ENCODE measurements at places on chromosomes 4 and X.

- no peak for DNase-seq
Observed at GRCh38 chr4:115537387-115537786, 424.0 kb upstream of the NDST4 start.

- no peak for DNase-seq
Observed at GRCh38 chr4:27692158-27692557, 831.5 kb downstream of the STIM2 start.

GRCh38 chrX:130393451-130394074 is 8.1 kb upstream of the GPR119 start:
- DNase-seq: no peak

DNA sequence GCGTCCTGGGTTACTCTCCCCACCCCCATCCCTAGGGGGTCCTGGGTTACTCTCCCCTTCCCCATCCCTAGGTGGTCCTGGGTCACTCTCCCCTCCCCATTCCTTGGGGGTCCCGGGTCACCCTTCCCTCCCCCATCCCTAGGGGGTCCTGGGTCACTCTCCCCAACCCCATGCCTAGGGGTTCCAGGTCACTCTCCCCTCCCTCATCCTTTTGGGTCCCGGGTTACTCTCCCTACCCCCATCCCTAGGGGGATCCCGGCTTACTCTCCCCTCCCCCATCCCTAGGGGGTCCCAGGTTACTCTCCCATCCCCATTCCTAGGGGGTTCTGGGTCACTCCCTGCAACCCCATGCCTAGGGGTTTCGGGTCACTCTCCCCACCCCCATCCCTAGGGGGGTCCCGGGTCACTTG is 1.5 kb downstream of the ASMTL start:
- DNase-seq: no peak

- no peak for DNase-seq
Observed at GRCh38 chr4:112119353-112119783, 25.9 kb upstream of the FAM241A start.

DNA sequence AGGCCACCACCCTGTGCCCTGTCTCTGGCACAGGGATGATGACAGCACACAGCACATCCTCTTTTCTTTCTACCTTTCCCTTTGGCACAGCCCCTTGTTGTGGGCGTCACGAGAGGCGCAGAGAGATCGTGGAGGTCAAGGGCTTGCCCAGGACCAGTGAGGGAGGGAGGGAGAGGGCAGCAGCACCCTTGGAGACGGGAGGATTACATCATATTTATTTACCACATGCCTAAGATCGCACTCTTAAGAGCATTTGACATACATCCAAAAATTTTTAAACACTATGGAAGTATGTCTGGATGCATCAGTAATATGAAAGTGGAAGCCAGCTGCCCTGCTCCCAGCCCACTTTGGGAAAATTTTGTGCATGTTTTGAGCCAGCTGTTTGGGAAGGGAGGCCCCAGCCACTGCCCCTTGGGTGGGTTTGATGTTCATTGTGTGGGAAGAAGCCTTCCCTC is 12.7 kb downstream of the WFS1 start:
- no peak for DNase-seq

DNA sequence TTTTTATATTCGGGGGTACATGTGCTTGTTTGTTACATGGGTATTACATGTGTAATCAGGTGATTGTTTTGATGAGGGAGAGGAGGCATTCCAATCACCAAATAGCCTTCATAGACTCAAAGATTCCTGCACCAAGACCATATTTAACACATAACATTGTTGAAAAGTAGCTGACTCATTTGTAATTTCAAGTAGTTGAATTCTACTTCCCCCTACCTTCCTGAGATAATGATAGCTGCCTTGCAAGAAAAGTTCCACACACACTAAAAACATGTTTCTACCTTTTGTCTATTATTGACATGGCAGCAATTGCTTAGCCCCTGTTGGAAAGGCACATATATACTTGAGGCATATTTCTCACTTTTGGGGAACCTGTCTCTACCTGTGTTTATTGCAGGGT is 16.1 kb downstream of the PGAM4 start:
- DNase-seq: no peak

- no peak for DNase-seq
Observed at GRCh38 chr4:112312610-112313239, 15.6 kb downstream of the ALPK1 start.

DNA sequence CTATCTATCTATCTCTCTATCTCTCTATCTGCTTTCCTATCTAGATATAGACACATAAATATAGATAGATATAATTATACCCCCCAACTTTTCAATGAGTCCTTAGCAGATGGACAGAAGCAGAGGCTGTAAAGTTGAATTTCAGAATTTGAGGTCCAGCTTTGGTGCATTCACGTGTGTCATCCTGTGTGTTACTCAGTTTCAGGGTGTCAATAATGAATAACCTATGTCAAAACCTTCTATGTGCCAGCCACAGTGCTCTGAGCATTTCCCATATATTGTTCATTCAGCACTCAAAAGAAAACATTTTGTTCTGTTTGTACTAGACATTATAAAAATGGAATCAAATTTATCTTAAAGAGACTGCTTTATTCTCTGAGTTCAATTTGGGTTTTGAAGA is 310.0 kb downstream of the ARHGAP24 start:
- DNase-seq: no peak

DNA sequence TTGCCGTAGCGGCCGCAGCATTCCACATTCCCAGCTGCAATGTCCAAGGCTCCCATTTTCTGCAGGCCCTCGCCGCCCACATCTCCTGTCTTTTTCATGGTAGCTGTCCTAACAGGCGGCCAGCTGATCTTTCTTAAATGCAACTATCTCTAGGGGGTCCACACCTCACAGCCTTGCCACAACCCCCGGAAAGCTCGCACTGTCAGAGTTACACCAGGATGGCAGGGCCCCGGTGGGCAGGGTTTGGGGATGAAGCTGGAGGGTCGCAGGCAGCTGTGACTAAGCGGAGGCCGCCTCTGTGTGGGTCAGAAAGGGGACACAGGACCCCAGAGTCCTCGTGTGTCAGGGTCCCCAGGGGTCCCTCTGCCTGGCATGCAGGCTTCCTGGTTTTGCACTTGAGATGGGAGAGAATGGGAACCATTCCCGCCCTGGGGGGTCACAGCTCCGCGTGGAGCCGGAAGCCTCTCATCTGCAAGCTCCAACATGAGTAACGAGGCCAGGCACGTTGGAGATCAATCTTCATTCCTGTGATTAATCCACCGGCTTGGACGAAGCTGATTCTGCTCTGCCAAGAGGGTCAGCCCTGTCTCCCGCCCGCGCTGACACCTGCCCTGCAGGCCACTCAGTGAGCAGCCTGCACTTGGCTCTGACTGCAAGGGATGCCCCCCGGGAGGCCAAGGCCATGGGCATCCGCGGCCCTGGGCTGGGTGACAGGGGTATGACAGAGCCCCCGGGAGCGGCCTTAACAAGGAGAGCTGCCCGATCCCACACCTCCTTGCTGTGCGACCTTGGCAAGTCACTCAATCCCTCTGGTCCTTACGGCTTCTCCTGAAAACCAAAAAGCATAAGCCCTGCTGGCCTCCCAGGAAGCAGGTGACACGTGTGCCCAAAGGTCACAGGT is 97.9 kb downstream of the ADRA2C start:
- DNase-seq: no peak

DNA sequence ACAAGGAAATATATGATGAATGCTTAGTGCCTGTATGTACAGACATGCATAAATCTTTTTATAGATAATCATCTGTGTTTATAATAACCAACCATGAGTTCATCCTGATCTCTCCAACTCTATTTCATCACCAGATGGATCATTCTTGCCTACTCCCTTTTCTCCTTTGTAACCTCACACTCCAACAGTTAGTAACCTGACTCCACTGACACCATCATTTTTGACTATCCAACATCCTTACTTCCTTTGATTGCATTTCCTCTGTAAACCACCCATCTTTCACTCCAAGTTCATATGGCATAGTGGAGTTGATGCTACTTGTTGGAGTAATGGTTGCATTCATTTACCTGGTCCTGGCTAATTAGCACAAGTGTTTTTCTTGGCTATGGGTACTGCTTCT is 170.6 kb downstream of the ZNF330 start:
- no peak for DNase-seq

DNA sequence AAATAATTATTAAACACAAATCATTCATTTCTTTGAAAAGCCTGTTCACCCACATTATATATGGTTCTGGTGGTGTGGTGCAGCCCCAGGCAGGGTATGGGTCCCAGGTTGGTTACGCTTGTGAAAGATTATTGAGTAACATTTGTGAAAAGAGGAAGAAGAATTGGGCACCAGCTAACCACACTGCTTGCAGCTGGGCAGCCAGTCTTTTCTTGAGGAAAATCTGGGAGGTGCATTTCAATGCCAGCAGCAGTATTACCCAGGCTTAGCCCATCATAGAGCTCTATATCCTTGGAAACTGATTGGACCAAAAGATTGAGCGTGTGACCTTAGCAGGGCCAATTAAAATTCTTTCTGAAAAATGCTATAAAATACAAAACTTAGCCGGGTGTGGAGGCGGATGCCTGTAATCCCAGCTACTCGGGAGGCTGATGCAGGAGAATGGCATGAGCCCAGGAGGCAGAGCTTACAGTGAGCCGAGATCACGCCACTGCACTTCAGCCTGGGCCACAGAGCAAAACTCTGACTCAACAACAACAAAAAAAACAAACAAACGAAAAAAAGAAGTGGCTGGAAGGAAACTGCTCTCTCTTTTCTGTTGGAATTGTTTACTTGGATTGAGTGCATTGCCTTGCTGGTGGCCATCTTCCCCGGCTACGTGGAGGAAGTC is 9.7 kb upstream of the PLAC8 start:
- no peak for DNase-seq

GRCh38 chrX:12741416-12741815 is 49.8 kb upstream of the PRPS2 start:
- DNase-seq: no peak

- DNase-seq: peak; percentile 37
Observed at GRCh38 chrX:41180194-41180908, 95.1 kb downstream of the USP9X start.

DNA sequence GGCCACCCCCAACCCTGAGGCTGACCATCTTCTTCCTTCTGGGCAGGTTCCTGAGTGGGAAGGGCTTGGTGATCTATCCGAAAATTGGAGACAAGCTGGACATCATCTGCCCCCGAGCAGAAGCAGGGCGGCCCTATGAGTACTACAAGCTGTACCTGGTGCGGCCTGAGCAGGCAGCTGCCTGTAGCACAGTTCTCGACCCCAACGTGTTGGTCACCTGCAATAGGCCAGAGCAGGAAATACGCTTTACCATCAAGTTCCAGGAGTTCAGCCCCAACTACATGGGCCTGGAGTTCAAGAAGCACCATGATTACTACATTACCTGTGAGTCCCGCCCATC is 9.7 kb downstream of the EFNB1 start:
- no peak for DNase-seq

DNA sequence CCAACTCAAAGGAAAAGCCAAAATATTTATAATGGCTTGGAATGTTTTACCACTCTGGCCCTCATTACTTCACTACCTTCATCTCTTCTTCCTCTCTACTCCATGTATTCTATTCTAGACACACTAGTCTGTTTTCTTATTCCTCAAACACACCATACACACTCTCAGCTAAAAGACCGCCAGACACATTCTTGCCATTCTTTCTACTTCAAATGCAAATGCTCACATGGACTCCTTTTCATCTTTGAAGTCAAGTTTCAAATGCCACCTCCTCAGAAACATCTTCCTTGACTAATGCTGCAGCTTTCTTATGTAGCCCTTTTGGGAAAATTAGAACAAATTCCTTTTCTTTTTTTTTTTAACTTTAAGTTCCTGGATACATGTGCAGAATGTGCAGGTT is 412.9 kb upstream of the FMR1 start:
- no peak for DNase-seq

DNA sequence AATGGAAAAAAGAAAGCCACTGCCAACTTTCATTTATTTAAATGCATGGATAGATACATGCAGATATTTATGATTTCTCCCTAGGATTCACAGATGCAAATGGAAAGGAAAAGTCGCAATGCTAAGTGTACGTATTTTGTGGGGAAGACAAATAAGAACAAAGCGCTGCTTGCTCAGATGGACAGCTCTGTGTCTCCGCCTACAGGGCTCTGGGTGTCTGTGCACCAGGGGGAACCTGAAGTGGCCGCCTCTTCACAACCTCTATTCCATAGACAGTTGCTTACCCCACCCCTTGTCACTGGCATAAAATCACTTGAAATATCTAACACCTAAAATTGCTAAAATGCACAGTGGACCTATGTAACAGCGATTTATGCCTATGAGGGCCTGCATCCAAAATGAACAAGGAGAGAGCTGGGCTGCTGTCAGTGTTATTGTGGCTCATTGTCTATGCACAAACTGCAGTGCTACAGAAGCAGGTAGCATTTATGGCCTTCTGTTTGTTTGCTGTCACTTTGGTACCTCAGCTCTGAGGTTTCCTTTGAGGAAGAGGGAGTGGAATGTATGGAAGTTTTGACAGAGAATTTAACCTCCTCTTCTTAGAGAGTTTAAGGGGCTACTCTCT is 58.6 kb upstream of the PAGE1 start:
- DNase-seq: no peak

DNA sequence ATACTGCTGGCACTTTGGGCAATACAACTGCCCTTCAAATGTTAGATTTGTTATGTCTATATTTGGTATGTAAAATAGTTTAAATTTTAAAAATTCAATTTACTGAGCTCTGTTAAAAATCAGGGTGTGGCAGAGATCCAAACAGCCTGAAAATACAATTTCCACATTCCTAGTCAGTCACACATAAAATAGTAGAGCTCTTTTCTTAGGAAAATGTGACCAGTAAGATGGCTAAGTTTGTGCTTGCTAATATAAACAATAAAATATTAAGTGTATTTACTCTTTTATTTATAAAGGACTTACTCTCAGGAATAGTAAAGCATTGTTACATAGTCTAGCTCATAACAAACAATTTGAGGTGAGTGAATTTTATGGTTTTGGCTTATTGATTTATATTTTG is 200.2 kb downstream of the DKK2 start:
- no peak for DNase-seq

- no peak for DNase-seq
Observed at GRCh38 chr4:7139167-7139982, 53.0 kb upstream of the SORCS2 start.

DNA sequence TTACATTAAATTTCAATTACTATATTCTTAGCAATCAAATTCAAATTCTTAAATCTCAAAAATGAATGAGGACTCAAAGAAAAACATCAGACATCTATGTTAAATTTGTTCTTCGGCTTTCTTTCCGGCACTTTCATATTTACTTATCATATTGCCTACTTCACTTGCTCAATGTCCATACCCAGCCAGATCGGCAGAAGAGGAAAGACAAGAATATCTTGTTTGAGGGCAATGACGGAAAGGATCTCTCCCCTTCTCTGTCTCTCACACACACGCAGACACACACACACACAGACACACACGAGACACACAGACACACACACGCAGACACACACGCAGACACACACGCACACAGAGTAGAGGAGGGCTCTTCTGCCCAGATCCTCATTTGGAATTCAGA is 13.2 kb upstream of the IRF2 start:
- DNase-seq: no peak

All from pulmonary artery endothelial cell (primary cell).